ENCODE measurements at places on chromosomes 2 and 18.

- no peak for DNase-seq
Observed at GRCh38 chr2:47437287-47437686, 34.3 kb downstream of the MSH2 start.

DNA sequence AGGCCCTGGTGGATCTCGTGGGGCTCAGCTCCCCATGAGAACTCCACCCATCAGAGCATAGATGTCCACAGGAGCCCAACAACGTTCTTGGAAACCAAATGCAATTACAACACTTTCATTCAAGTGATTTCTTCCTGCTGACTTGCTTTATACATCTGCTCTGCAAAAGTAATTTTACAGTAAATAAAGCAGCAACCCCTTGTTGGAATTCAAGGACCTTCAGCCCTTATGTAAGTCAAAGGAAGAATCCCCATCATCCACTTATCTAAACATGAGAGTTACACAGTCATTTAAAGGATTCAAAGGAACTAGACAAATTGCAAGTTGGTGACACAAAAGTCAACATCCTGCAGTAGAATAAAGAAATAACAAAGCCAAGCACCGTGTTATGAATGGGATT lies 17.1 kb upstream of the ANTXR1 start:
- no peak for DNase-seq

- DNase-seq, result no peak
Observed at GRCh38 chr2:45533771-45534170, 77.3 kb downstream of the SRBD1 start.

DNA sequence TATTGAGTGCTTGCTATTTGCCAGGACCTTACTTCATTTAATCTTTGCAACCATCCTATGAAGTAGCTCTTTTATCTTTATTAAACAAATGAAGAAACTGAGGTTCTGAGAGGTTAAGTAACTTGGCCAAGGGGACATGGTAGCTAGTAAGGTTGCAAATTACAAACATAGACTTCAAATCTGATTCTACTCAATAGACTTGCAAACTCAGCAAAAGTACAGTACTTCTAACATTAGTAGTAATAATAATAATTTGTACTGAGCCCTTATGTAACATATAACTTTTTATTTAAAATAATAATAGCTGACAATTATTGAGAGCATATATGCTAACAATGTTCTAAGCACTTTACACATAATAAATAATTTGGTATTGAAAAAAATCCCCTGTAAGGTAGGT lies 255.7 kb upstream of the ATP5MC3 start:
- DNase-seq, result no peak

DNA sequence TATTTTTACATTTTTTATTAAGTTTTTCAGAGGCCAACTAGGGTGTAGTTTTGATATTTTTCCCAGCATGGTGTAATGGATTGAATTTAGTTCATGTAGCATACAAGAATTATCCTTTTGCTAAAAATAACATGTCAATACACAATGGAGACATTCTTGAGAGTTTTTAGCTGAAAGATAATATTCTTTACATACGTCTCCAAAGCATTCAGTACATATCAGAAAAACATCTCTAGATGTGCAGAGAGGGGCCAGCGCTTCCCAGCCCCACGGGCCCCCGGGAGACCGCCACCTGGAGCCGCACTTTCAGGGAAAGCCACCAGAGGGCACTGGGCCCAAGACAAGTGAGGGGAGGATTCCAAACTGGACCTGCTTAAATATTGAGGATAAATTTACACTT lies 499.4 kb downstream of the GALR1 start:
- peak; percentile 19 for DNase-seq

DNA sequence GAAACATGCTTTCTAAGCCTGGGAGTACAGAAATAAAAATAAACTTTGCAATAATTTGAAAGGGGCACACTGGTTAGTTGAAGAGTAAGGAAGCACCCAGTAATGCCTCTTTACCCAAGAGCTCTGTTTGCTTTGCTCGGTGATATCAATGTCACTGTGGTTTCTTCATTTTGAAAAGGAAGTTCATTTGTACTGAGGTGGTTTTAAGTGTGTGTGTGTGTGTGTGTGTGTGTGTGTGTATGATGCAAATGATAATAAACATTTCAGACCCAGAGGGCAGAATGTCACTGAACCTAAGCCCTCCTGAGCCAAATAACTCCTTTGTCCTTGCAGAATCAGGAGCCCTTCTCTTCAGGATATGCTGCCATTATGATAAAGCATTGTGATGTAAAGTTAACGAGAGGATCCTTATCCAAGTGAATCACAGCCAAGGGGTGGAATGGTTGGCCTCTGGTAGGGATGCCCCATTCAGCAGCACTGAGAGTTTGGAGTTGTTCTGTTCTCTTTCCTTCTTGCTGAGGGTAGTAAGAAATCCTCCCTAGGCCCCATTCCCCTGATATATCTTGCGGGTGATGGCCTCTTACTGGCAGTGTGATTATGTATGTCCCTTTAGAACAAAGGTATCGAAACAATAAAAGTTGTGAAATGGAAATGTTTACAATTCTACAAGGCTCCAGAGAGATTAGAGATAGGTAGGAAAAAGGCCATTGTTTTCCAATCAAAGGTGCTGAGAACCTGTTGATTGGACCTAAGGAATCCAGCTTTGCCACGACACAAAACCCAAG lies 7.6 kb downstream of the ITGA6 start:
- DNase-seq, result no peak

GRCh38 chr2:190804182-190804795 lies 76.3 kb upstream of the GLS start:
- no peak for DNase-seq

DNA sequence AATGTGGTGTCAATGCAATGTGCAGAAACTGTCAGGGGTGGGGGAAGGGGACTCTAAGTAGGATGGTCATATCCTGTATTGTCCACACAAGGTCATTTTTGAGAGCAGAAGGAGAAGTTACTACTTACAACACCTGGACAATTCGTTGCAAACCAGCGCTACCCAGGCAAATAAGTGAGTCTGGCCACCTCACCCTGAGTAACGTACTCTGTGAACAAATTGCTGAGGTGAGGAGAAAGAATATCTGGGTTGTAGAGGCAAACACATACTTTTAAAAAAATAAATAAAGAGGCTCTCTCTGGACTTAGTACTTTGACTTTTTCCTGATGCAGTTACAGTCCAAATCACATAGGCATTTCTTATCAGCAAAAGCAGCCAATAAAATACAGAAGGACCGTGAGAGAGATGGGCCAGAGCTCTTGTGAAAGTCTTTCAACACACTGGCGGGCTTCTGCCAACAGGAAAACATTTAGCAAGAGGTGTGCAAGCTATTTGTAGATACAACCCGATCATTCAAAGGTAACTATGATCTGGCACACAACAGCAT lies 268.2 kb upstream of the ID2 start:
- no peak for DNase-seq

- DNase-seq, result no peak
Observed at GRCh38 chr2:133139847-133140533, 428.3 kb downstream of the NCKAP5 start.

DNA sequence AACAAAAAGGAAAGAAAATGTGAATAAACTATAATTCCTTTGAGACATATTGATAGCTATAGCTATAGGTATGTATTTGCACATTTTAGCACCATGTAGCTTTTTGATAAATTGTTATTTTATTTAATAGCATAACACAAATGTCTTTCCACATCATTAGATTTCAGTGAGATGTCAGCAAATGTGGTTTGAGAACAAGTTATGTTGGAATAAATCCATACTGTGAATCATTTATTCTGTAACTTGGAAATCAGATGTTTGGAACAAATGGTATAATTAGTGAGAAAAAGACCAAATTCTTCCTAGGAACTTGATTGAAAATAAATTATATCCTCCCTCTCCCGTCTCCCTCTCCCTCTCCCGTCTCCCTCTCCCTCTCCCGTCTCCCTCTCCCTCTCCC lies 62.8 kb downstream of the NABP1 start:
- DNase-seq, result no peak

- DNase-seq, result no peak
Observed at GRCh38 chr2:186044761-186045160, 306.2 kb downstream of the FSIP2 start.

DNA sequence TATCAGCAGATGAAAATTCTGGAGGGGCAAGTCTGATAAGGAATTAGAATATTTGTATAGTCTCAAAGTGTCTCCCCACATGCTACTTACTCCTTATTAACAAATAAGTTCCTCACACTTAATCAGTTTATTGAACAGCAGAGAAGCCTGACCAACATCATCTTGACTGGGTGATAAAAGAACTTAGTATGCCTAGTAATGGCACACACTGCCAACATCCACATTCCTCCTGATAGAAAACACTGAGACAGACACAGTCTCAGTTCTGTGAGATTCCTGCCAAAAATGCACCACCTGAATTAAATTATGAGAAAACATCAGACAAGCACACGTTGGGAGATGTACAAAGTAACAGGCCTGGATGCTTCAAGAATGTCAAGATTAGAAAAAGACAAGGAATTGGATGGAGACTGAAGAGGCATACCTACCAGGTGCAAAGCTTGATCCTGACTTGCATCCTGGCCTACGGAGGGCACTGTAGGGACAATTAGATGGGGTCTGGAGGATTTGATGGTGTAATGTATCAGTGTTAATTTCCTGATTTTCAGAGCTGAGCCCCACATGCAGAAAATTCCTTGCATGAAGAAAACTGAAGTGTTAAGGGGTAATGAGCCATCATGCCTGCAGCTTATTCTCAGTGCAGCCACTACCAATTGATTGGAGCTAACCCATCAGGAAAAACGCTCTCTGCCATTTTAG lies 200.4 kb upstream of the SH3BP4 start:
- DNase-seq, result no peak

DNA sequence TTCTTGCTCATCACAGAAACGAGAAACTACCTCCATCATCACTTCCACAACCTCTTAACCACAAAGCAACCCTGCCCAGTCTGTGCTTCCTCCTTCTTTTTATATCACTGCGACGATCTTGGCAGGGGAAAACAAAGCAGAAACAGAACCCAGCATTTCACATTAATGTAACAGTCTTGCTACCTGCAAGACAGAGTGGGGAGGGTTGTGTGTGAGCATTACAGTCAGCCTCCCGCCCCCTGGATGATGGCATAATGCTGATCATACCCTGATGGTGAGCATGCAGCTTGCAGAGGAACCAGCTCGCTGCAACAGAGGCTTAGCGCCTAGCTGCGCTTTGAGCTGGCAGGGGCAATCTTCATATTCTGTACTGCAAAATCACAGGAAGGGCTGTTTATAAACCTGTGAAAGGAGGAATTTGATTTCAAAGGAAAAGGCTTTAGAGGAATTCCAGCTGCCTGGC lies 376.1 kb downstream of the IRS1 start:
- DNase-seq, result peak; percentile 71

DNA sequence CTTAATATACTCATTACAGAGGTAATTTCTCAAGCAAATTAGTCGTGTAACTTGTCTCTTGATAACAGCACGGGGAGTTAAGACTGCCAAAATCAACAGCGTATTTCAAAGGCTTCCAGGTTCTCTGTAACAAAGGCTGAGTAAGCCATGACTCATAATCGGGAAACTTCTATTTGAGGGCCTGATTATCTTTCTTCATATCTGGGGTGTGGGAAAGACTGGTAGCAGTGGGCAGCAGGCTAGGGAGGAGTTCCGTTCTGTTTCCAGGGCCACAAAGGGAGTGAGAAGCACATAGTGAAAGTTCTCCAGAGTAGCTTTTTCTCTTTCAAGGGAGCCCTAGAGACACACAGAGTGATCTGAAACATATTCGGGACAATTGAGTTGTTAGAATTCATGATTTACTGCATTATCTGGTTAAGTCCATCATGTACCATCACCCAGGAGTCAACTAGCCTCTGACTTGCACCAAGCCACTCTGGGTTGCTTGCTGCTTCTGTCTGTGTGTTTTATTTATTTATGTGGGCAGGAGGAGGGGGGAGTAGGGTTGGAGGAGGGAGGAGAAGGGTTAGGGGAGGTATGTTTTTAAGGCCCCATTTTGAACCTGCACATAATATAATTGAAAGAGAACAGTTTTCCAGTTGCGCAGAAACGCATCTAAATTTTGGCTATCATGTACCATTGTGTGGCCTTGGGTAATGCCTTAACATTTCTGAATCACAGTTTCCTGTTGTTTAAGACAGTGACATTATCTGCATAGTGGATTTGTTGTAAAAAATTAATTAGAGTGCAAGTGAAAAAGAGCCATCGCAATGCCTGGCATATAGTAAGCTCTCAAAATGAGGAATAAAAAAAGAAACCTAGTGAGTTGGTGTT lies 80.5 kb upstream of the ITPRID2 start:
- DNase-seq, result no peak

GRCh38 chr2:69975853-69976462 lies 14.5 kb upstream of the ASPRV1 start:
- no peak for DNase-seq

DNA sequence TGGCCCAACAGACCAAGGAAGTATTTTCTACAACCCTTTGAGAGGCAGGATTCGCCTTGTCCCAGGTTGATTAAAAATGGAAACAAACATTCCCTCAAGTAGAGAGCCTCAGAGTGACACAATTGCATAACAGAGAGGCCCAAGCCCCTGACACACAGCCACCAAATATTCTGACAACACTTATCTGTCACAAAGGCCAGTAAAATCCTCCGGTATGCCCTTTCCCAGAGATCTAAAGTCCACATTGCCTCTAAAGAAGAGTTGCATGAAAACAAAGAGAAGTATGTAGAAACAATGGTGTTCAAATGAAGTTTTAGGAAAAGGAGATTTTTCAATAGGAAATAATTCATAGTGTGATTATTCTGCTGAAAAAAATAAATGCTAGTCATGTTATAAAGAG lies 32.1 kb downstream of the DSEL start:
- DNase-seq, result no peak

- DNase-seq, result no peak
Observed at GRCh38 chr18:23812546-23813440, 123.5 kb downstream of the LAMA3 start.

- no peak for DNase-seq
Observed at GRCh38 chr2:113760400-113760799, 4.0 kb upstream of the SLC35F5 start.

- peak; percentile 48 for DNase-seq
Observed at GRCh38 chr2:218290316-218291261, 1.7 kb downstream of the TMBIM1 start.

DNA sequence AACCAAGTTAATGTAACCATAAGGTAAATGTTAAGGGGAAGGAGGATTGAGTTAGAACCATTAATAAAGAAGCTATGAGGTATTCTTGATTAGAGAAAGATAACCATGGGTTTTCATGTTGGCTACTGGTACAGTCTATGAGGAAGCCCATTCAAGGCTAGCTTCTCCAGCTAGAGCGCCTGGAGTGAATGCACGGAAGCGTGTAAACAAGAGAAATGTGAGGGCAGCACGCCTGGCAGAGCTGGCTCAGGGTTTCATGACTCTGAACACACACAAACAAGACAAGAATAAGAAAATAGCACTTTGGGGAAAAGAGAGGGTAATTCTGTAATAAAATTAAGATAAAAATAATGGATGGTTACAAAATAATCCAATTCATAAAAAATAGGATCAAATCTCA lies 255.3 kb downstream of the PDE11A start:
- DNase-seq, result no peak

Measured in activated CD4-positive, alpha-beta T cell treated with anti-CD3 and anti-CD28 coated beads for 48 hours (primary cell).